ENCODE measurements at places on chromosomes 2 and 18.
A peak's percentile ranks its signal among the peaks of the same experiment; 100 is the strongest.

GRCh38 chr2:9269695-9270360, 63.2 kb downstream of the ASAP2 start:
- DNase-seq, result no peak

DNA sequence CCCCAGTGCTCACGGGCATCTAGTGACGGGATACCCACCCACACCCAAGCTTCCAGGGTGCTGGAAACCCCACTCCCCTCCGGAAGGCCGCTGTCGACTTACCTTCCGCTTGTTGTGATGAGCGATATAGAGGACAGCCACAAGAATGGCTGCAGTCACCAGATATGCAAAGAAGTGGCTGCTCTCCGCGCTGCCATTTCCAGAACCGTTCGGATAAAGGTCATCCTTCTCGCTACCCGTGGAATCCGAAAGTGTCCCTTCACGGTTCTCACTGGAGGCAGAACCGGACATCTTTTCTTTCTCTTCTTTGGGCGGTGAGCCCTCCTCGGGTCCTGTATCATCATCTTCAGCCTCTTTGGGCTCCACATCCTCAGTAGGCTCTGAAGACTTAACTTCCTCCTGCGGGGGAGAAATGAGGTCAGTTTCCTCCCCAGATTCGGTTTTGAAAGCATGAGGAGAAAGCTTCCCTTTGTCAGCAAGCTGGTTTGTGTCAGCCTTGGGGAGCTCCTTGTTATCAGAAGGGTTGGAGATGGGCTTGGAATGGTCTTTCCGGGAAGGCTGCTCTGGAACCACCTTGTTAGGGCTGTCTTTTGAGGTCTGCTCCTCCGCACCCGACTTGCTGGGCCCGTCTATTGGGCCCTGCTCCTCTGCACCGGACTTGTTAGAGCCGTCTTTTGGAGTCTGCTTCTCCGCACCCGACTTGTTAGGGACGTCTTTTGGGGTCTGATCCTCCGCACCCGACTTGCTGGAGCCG, 1.2 kb downstream of the TGOLN2 start:
- DNase-seq, result peak; percentile 70

DNA sequence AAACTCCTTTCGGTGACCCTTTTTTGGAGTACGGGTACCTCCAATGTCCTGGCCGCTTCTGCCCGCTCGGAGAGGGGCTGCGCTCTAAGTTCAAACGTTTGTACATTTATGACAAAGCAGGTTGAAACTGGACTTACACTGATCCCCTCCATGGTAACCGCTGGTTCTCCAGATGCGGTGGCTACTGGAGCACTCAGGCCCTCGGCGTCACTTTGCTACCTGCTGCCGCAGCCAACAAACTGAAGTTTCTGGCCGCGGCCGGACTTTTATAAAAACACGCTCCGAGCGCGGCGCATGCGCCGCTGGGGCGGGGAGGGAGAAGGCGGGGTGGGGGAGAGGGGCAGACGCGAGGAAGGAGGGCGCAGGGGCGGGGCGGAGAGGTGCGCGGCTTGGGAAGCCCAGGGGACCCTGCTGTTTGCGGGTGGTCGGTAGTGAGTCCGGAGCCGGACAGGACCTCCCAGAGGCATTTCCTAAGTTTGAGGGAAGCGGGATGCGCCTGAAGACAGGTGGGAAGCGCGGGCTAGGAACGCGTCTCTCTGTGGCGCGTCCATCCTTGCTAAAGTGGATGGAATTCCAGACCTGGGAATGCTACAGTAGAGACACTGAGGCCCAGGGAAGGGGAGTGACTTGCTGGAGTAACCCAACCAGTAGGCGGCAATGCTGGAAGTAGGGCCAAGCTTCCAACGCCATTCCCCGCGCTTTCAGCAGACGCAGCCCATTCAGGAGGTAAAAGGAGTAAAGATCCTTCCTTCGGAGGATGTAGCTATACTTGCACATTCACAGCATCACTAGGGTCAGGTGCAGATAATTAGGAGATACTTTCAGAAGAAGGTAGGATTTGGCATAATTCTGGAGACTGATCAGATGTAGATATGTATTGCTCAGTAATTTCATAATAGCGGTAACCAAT, at the start of gene CXCR4:
TSS of gene CXCR4 (minus strand) at position 241 of the 910 bp plus-strand sequence. CDS start at position 152, 89 bp downstream.
- peak; percentile 86 for DNase-seq

DNA sequence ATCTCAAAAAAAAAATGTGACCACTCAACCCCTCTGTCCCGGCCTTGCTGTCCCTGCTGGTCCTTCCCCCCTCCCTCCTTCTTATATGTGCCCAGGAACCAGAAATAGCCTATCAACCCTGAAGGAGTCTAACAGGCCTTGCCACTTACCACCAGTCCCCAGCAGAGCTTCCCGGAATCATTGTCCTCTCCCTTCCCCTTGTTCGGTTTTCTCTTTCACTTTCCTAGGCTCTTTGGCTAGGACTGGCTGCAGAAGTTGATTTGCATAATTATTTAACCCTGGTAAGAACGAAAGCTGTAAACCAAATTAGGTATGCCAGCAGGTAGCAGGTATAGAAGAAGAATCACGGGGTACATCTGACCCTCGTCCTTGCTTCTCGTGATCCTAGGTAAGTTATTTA, 72.6 kb upstream of the ZNF532 start:
- DNase-seq, result no peak

DNA sequence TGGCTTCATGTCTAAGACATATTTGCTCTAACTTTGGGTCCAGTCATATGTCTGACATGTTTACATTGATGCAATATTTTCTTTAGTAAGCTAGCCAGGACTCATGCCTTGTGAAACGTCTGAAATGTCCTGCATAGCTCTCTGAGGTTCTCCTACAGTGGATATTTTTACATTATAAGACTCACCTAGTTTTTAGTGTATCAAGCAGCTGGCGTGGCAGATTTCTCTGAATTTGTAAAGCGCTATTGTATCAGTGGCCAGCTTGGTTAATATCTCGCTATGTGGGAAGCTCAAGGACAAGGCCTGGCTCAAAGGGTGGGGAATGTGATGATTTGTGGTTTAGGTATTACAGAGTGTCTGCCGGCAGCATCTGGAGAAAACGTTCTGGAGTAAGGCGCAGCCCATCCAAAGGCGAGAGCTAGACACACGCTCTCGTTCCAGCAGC, 164.3 kb downstream of the LTBP1 start:
- no peak for DNase-seq

- no peak for DNase-seq
Measured at GRCh38 chr18:78378983-78379382, 600.6 kb upstream of the SALL3 start.

DNA sequence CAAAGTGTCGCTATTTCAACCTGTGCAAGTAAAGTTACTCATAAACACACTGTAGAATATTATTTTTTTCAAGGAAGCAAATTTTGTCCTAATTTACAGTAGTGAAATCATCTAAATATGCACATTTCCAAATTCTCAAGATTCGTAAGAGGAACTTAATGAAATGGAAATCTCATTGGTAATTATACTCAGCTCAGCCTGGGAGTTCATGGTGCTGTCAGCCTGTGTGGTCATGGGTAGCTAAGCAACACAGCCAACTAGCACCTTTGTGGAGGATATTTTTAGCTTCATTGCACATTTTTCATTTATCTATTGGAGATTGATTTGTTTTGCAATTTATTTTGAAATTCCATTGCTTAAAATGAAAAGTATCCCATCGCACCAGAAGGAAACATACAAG, 975.7 kb upstream of the ZEB2 start:
- no peak for DNase-seq

GRCh38 chr18:77132369-77133050, at the start of gene MBP:
MBP (minus strand) TSS chr18:77132783; CDS start chr18:77105261, 27,522 bp downstream.
- peak; percentile 74 for DNase-seq

- no peak for DNase-seq
Measured at GRCh38 chr18:24006712-24007313, 7.7 kb upstream of the TTC39C start.

DNA sequence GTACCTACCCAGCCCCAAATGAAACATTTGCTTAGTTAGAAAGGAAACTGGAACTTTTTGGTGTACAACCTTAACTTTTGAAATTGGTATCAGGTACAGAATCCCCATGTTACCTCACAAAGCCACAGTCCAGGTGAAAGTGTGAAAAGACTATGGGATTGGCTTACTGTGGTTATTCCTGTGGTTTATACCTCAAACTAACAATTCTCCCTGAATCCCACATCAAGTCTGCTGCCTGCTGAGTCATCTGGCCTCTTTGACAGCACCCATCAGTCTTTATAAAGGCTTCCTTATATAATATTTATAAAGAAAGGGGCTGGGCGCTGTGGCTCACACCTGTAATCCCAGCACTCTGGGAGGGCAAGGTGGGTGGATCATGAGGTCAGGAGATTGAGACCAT, 164.6 kb downstream of the TMEM247 start:
- no peak for DNase-seq

DNA sequence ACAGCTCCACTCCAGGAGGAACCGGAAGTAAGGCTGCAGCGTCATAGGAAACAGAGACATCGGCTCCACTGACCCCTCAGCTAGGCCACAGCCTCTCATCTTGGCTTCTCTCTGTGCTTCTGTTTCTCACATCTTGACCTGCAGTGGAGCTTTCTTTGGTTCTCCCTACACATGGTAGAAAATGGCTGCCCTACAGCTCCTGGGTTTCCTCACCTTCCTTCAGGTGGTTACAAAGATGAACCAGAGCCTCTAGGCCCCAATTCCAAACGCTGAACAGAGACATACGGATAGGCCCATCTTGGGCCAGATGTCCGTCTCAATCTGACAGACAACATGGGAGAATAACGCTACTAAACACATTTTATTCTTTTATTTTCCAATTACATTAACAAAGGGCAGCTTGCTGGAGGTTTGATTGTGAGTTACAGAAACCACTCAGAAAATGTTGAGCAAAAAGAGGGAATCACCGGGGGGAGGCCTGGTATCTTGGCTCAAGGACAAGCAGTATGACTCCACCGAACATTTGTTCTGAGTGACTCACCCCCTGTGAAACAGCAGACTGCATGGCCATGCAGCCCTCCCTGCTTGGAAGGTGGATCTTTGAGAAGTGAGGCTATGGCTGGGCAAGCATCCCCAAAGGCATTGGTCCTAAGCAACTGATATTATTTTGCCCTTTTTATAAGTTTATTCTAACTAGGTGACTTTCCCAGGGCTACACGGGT, 303.5 kb downstream of the CDCA7 start:
- no peak for DNase-seq

GRCh38 chr2:61456070-61456745, 14.7 kb downstream of the USP34 start:
- no peak for DNase-seq

GRCh38 chr18:73688851-73689711, 458.6 kb downstream of the FBXO15 start:
- no peak for DNase-seq

DNA sequence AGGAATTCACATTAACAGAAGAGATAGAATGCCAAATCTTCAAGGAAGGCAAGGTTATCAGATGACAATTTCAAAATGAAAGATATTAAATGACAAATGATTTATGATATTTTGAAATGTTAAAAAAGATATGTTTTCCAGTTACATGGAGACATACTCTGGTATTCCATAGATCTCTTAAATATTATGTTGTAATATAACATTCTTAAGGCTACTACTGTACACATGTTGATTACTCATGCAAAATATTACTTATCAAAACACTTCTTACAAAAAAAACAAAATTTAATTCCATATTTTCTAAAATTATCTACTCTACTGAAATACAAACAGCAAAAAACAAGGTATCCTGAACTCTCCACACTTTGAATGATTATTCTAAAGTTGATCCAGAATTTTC, 22.9 kb downstream of the RTTN start:
- DNase-seq, result no peak

DNA sequence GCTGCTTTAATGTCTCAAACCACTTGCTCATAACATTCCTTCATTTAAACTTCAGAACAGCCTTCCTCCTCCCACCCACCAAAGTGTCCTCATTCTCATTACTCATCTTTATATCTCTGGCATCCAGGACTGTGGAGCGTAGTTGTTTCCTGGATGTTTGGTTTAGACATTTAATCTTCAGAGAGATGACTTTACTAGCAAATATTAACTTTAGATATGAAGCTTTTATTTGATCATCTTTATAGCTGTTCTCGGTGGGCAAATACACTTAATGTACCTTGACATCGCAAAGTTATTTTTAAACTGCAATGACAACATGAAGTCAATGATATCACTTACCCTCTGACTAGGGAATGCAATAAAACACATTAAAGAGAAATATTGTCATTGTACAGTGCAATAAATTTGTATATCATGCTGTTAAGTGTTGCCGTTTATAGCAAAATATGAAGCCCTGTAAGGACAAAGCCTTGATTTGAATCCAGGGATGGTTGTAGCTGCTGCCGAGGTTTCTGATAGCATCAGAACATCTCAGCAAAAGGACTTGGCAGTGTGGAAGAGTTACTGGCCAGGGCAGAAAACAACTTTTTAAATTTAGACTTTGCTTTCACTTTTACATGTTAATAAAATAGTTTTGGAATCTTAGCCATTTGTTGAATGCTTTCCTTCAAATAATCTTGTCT, 4.6 kb upstream of the LAMA3 start:
- no peak for DNase-seq

DNA sequence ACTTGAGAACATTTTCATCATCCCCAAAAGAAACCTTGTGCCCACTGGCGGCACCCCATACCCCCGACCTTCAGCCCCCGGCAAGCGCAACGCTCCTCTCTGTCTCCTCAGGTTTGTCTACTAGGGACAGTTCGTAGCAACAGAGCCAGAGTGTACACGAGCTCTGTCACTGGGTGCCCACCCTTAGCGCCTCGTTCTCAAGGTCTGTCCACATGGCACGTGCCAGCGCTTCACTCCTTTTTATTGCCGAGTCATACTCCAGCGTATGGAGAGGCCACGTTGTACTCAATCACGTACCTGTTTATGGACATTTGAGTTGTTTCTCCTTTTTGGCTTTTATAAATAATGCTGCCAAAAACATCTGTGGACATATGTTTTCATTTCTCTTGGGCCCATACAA, 30.3 kb upstream of the GPC1 start:
- DNase-seq, result no peak

DNA sequence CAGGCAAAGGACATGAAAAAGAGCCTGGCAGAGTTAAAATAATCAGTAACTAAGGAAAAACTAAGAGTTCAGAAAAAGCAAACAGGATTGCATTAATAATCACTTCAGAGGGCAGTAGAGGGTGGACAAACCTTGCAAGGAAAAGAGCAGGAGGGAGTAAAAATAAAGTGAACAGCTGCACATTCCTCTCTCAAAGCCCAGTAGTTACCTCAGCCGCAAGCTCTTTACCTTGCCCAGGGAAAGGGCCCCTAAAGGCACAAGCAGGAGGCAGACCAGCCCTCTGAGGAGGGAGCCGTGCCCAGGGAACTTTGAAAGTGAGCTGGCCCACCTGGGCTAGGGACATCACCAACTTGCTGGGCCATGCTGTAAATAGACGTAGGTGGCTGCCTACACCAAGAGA, 196.9 kb downstream of the C1D start:
- no peak for DNase-seq

DNA sequence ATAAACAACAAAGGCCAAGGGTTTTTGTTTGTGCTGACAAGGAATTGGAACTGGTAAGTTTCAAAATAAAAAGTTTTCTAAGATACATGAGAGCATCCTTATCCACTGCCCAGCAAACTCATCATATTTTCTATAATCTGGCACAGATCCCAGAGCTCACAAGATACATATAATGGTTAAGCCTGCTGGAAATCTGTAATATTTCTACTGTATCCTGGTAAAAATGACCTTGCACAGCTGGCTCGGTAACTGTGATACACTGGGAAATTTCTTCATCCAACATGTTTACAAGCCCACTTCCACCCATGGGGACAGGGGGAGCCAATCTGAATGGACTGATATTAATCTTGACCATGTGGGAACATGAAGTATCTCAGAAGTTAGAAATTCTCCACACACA, 425.4 kb upstream of the MMADHC start:
- DNase-seq, result no peak
